ENCODE measurements at places on chromosomes 11 and 22. TPM values are rescaled to one million over a fixed set of nuclear protein-coding genes. Genes with fewer than 3 reads are reported as not detected.

The MB gene
- total RNA-seq = 2.7 TPM

The TIRAP gene
- total RNA-seq = 10.6 TPM

DNA sequence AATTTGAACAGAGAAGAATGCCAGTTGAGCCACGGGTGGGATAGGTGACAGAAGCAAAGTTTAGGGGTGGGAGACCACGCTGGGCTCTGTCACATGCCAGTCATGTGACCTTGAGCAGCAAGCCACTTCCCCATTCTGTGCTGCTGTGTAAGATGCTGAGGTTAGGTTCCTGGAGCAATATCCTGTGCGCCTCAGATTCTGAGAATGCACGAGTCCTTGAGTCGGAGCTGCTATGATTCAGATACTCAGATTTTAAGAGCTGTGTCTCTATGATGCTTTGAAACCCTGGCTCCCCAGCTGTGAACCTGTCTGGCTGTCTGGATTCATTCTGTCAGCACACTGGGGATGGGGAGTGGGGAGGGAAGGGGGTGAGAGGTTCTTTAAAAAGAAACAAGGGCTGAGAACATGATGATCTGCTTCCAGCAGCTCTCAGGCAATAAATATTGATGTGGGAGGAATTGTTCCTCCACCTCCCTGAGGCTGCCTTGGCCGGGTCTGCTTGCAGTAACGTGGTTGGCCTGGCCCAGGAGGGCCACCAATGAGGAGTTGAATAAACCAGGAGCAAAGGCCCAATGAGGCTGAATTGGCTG, 24.0 kb downstream of the SLCO2B1 start:
- DNase-seq = no peak

GRCh38 chr22:30516273-30516672, 10.8 kb upstream of the SEC14L4 start:
- DNase-seq = no peak

- no peak for DNase-seq
These were observed 47.1 kb downstream of the ADM start for GRCh38 chr11:10351765-10352641.

Measured in CD8-positive, alpha-beta memory T cell (primary cell).